ENCODE measurements at places on chromosomes 2 and 18. TPM values are rescaled to one million over a fixed set of nuclear protein-coding genes. Genes with fewer than 3 reads are reported as not detected.

DNA sequence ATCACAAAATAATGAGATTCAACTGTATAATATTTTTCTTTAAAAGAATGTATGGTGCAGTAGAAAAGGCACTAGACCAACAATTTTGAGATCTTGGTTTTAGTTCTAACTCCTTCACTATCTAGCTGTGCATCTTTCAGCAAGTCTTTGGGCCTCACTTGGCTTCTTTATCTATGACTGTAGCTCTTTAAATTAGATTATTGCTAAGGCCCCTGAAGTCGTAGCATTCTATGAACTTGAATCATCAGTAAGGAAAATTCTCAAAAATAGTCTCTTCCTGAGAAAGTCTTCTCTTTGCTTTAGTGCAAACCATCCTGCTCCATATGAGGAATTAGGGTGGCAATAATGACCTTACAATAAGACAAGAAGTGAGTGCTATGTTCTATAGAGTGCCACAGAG lies 140.4 kb downstream of the FTCDNL1 start:
- no peak overlapping the region for H3K27ac ChIP-seq
- H3K27me3 ChIP-seq = no peaks in the 10 kb centered on the region
- no peak overlapping the region for H3K4me3 ChIP-seq
- no peaks in the 10 kb centered on the region for H3K4me1 ChIP-seq

- peak; percentile 82 for DNase-seq
- H3K36me3 ChIP-seq = no peaks in the 10 kb centered on the region
- no peak overlapping the region for H3K4me3 ChIP-seq
- H3K27me3 ChIP-seq = no peaks in the 10 kb centered on the region
Observed at GRCh38 chr2:21228041-21228895, 104.5 kb downstream of the TDRD15 start.

GRCh38 chr2:29482348-29482747 lies 367.1 kb downstream of the CLIP4 start:
- no peak for DNase-seq
- H3K36me3 ChIP-seq = no peaks in the 10 kb centered on the region
- H3K4me1 ChIP-seq = no peaks in the 10 kb centered on the region
- H3K4me3 ChIP-seq = no peak overlapping the region
- no peak overlapping the region for H3K27ac ChIP-seq
- no peaks in the 10 kb centered on the region for H3K27me3 ChIP-seq

DNA sequence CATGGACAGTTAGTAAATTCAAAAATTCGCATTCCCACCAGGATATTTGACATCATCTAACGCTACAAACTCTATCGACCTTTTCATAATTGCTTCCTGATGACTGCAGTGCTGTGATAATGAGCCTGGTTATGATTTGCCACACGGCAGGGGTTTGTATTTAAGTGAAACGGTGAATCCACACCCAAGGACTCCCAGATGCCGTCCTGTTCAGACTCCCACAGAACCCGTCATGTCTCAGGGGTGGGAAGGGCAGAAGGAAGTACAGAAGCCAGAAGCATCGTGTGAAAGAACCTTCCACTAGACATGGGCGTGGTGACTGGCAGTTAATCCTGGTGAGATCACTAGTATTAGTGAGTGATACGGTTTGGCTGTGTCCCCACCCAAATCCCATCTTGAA lies 91.2 kb upstream of the TMEM18 start:
- no peak overlapping the region for H3K27ac ChIP-seq
- H3K4me1 ChIP-seq = no peaks in the 10 kb centered on the region
- H3K36me3 ChIP-seq = no peaks in the 10 kb centered on the region
- DNase-seq = no peak

DNA sequence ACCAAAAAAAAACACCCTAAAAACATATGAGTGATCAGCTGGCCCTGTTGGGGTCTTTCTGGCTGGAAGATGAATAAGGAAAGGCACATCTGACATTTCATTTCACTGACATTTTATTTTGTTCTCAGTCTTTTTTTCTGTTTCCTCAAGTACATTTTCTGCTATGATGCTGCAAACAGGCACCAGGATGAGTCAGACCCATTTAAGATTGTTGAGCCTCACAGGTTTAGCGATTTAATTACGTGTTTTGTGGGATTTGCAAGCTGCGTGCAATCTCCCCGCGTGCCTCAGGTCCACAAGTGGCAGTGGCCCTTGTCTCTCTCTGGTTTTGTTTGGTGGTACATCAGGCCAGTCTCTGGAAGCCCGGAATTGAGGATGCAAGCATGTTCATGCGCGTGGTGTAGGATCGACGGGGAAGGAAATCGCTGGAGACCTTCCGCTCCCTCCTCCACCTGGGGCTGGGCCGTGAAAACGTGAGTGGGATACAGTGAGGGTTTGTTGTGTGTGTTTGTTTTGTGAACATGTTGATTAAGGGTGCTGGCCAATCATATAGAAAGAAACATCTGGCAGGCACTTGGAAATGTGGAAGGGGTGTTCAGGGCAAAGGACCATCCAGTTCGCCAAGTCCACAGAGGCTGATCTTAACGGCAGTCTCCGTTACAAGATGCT lies 120.2 kb upstream of the ZNF516 start:
- H3K4me1 ChIP-seq = no peaks in the 10 kb centered on the region
- no peak overlapping the region for H3K27ac ChIP-seq
- H3K36me3 ChIP-seq = no peaks in the 10 kb centered on the region
- DNase-seq = no peak
- peaks cover 34% of the 10 kb centered on the region for H3K27me3 ChIP-seq
- H3K4me3 ChIP-seq = no peak overlapping the region

DNA sequence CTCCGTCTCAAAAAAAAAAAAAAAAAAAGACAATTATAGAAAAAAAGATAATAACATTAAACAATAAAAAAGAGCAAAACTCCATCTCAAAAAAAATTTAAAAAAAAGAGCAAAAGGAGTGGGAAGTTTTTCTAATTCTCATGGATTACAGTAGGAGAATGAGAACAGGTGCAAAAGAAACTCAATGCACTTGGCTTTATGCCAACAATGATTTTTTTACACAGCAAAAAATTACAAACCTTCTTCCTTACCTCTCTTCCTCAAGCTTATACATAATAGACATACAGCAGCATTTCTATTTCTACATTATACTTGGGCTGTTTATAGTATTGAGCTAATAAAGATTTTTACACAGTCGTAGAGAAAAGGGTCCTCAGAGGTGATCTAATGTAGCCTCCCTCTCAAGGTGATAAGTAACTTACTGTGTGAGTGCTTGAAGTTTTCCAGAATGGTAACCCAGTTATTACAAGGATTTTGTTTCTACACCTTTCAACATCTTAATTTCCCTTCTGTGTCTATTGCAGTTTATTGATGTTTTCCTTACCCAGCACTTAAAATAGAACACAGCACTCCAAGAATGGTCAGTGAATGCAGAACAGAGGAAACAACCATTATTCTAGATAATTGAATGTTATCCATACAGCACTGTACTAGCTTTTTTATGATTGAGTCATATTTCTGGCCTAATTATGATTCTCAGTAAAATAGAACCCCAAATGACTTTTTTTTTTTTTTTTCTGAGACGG lies 34.9 kb upstream of the RNF138 start:
- no peaks in the 10 kb centered on the region for H3K36me3 ChIP-seq
- H3K4me1 ChIP-seq = no peaks in the 10 kb centered on the region
- no peak overlapping the region for H3K27ac ChIP-seq
- H3K4me3 ChIP-seq = no peak overlapping the region
- peaks cover 15% of the 10 kb centered on the region for H3K27me3 ChIP-seq

- no peaks in the 10 kb centered on the region for H3K27me3 ChIP-seq
- no peak for DNase-seq
- no peak overlapping the region for H3K4me3 ChIP-seq
Observed at GRCh38 chr2:144431998-144432397, 87.9 kb downstream of the ZEB2 start.

GRCh38 chr18:59893971-59894370 lies 5.8 kb upstream of the PMAIP1 start:
- H3K36me3 ChIP-seq = no peaks in the 10 kb centered on the region
- H3K4me3 ChIP-seq = no peak overlapping the region
- H3K4me1 ChIP-seq = peaks cover 5% of the 10 kb centered on the region

GRCh38 chr2:65357959-65358294 lies 74.5 kb downstream of the SPRED2 start:
- H3K27me3 ChIP-seq = no peaks in the 10 kb centered on the region
- H3K4me1 ChIP-seq = peaks cover 48% of the 10 kb centered on the region
- H3K27ac ChIP-seq = peak overlapping the region; percentile 89
- no peak overlapping the region for H3K4me3 ChIP-seq
- no peak for DNase-seq
- H3K36me3 ChIP-seq = no peaks in the 10 kb centered on the region

GRCh38 chr2:121360566-121361300 lies 75.7 kb upstream of the TFCP2L1 start:
- peaks cover 69% of the 10 kb centered on the region for H3K36me3 ChIP-seq
- H3K27me3 ChIP-seq = no peaks in the 10 kb centered on the region
- H3K4me3 ChIP-seq = no peak overlapping the region
- H3K27ac ChIP-seq = no peak overlapping the region
- DNase-seq = no peak

- no peak overlapping the region for H3K4me3 ChIP-seq
- peaks cover 16% of the 10 kb centered on the region for H3K27me3 ChIP-seq
- H3K36me3 ChIP-seq = no peaks in the 10 kb centered on the region
- no peaks in the 10 kb centered on the region for H3K4me1 ChIP-seq
- DNase-seq = no peak
Observed at GRCh38 chr18:22214731-22215528, 45.5 kb downstream of the GATA6 start.

- no peak overlapping the region for H3K4me3 ChIP-seq
- no peaks in the 10 kb centered on the region for H3K27me3 ChIP-seq
- no peaks in the 10 kb centered on the region for H3K36me3 ChIP-seq
- no peaks in the 10 kb centered on the region for H3K4me1 ChIP-seq
- no peak overlapping the region for H3K27ac ChIP-seq
Observed at GRCh38 chr18:58715540-58715939, 44.3 kb downstream of the MALT1 start.

GRCh38 chr2:113158884-113159553 lies 14.8 kb upstream of the PSD4 start:
- H3K4me3 ChIP-seq = no peak overlapping the region
- H3K4me1 ChIP-seq = peaks cover 10% of the 10 kb centered on the region
- peaks cover 3% of the 10 kb centered on the region for H3K27me3 ChIP-seq
- DNase-seq = no peak
- no peaks in the 10 kb centered on the region for H3K36me3 ChIP-seq

GRCh38 chr18:11750581-11751310 lies 61.7 kb downstream of the GNAL start:
- no peaks in the 10 kb centered on the region for H3K4me1 ChIP-seq
- no peak overlapping the region for H3K4me3 ChIP-seq
- H3K27ac ChIP-seq = no peak overlapping the region

DNA sequence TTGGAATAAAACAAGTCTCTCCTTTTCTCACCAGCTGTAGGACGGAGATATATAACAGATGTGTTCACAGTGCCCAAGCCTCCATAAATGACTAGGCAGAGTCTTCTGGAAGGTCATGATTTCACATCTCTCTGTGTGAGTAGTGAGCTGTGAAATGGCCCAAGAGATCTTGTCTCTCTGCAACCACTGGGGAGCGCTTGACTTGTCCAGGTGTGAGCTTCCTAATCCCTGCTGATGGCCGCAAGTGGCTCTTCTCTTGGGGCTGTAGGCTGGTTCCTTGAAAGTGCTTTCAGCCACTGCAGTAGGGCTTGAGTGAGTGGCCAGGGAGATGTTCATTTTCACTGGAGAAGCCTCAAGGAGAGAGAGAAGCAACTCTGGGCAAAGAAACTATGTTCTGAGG lies 38.1 kb upstream of the OTOS start:
- no peaks in the 10 kb centered on the region for H3K36me3 ChIP-seq
- DNase-seq = no peak
- H3K4me3 ChIP-seq = no peak overlapping the region
- no peak overlapping the region for H3K27ac ChIP-seq

GRCh38 chr2:126238251-126238650 lies 417.7 kb upstream of the GYPC start:
- H3K36me3 ChIP-seq = no peaks in the 10 kb centered on the region
- H3K4me3 ChIP-seq = no peak overlapping the region
- DNase-seq = no peak
- no peaks in the 10 kb centered on the region for H3K27me3 ChIP-seq

- DNase-seq = no peak
- no peaks in the 10 kb centered on the region for H3K27me3 ChIP-seq
- H3K27ac ChIP-seq = no peak overlapping the region
- no peaks in the 10 kb centered on the region for H3K36me3 ChIP-seq
- H3K4me3 ChIP-seq = no peak overlapping the region
Observed at GRCh38 chr2:162574615-162575452, 230.9 kb downstream of the GCA start.

- no peak for DNase-seq
- no peaks in the 10 kb centered on the region for H3K4me1 ChIP-seq
- H3K27me3 ChIP-seq = no peaks in the 10 kb centered on the region
- H3K36me3 ChIP-seq = no peaks in the 10 kb centered on the region
- no peak overlapping the region for H3K4me3 ChIP-seq
Observed at GRCh38 chr2:104286841-104287240, 567.1 kb upstream of the POU3F3 start.

DNA sequence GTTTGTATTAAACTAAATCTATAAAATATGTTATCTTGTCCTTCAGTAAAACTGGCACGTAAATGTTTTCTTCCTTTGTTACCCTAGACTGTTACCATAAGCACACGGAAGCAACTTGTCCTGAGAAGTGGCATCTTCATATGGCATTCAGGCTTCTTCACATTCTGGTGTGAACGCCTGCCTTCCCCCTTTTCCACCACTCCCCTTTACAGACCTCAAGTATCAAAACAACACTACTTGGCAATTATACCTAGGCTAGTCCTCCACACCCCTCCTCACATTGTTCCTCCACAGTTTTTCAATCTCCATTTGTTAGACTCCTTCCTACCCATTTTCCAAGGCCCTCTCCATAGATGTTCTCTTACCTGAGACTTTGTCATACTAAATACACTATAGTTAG lies 2.9 kb downstream of the MEX3C start:
- no peaks in the 10 kb centered on the region for H3K27me3 ChIP-seq
- H3K4me3 ChIP-seq = peak overlapping the region; percentile 78
- H3K36me3 ChIP-seq = peaks cover 4% of the 10 kb centered on the region
- DNase-seq = no peak
- H3K27ac ChIP-seq = no peak overlapping the region

DNA sequence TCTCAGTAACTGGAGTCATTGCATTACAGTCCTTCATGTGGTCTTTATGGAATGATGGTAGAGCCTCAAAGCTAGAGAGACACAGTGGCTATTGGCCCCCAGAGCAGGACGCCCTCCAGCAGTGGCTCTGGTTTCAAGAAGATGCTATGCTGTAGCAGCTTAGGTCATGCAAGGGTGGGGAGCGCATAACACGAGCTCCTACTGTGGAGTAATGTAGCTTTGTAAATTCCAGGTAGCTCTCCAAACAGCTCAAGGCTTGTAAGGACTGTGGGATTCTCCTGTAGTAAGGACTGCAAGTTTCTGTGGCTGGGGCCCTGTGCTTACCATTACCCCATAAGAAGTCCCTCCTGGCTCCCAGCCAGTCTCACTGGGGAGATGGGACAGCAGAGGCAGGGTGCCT lies 15.6 kb downstream of the APLF start:
- H3K27ac ChIP-seq = no peak overlapping the region
- no peak overlapping the region for H3K4me3 ChIP-seq
- no peak for DNase-seq
- H3K4me1 ChIP-seq = no peaks in the 10 kb centered on the region

REG1A gene
- 4.9 TPM for total RNA-seq

MYO7B gene
- total RNA-seq = not detected

CPS1 gene
- 6.0 TPM for total RNA-seq

HOXD11 gene
- total RNA-seq = not detected

COLEC11 gene
- 2.9 TPM for total RNA-seq

CNRIP1 gene
- 1.6 TPM for total RNA-seq

SMYD1 gene
- not detected for total RNA-seq

B3GNT7 gene
- total RNA-seq = 0.20 TPM

FIGN gene
- 0.02 TPM for total RNA-seq

Measured in K562 (cell line).